ENCODE measurements at places on chromosomes 4 and X. TPM values are rescaled to one million over a fixed set of nuclear protein-coding genes. Genes with fewer than 3 reads are reported as not detected.

- no peak for DNase-seq
Measured at GRCh38 chr4:43089730-43090129, 197.2 kb downstream of the GRXCR1 start.

DNA sequence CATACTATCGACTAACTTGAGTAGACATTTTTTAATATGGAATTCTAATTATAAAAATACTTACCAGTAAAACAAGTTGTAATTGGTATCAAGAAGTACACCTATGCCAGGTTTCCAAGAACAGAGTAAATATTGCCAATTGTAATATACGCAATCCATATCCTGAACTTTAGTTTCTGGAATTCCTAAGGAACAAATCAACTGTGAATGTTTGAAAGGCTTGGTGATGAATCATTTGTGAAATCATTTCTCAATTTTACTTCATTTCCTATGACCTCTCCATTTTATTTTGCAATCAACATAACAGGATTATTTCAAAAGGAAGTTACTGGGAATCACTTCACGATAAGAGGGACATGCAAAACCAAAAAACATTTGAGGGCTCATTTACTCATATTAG, 3.7 kb downstream of the IL13RA2 start:
- no peak for DNase-seq

The S100G gene
- not detected for total RNA-seq

GRCh38 chrX:103453655-103454054, 65.6 kb downstream of the RAB40A start:
- DNase-seq = no peak

DNA sequence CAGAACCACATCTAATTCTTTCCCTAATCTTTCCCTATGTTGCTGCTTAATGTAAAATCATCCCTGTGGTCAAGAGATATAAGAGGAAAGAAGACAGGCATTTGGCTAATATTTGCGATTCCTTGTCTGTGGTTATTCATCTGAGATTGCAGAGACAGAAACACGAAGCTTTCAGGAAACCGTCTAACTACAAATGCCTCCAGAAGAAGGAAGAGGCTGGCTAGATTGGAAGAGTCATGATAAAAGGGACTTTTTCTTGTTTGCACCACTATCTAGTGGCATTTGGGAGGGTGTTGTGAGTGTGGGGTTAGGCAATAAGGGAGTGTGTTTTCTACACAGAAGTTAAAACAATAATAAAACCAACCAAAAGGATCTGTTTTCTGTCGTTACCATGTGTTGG, 43.9 kb downstream of the TMEM154 start:
- DNase-seq = no peak

The ZDHHC15 gene
- 1.1 TPM for total RNA-seq

The UGT2A3 gene
- 0.22 TPM for total RNA-seq

The PWWP3B gene
- total RNA-seq = 0.36 TPM

- DNase-seq = no peak
Measured at GRCh38 chr4:113289766-113290165, 240.3 kb downstream of the ANK2 start.

- DNase-seq = no peak
Measured at GRCh38 chr4:188396037-188396436, 256.8 kb downstream of the TRIML1 start.

The F8A3 gene
- not detected for total RNA-seq

- no peak for DNase-seq
Measured at GRCh38 chr4:74032064-74032463, 6.4 kb downstream of the CXCL3 start.

The CITED1 gene
- not detected for total RNA-seq

The DDIT4L gene
- total RNA-seq = 3.1 TPM

- no peak for DNase-seq
Measured at GRCh38 chr4:41510179-41510578, 27.8 kb upstream of the LIMCH1 start.

The GPC4 gene
- 14.2 TPM for total RNA-seq

The RPL9 gene
- 3,128 TPM for total RNA-seq

The SCRG1 gene
- not detected for total RNA-seq

The PRR32 gene
- not detected for total RNA-seq

DNA sequence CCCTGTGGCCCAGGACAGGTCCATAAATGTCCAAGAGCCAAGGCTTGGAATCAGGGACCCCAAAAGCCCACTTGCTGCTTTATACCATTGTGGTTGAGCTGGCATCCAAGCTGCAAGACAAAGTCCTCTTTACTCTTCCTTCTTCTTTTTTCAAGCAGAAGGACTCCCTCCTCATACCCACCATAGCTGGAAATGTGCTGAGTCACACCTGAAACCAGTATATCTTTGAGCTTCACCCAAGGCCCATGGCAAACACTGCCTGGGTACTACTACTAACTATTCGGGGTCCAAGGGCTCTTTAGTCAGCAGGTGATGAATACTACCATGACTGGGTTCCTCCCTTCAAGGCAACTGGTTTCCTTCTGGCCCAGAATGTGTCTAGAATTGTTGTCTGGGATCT, 37.3 kb upstream of the NMU start:
- no peak for DNase-seq

The ACOX3 gene
- total RNA-seq = 16.0 TPM

GRCh38 chrX:129701624-129702069, 37.1 kb upstream of the XPNPEP2 start:
- DNase-seq = no peak

The TBC1D8B gene
- 1.2 TPM for total RNA-seq

The IL13RA1 gene
- 34.0 TPM for total RNA-seq

- no peak for DNase-seq
Measured at GRCh38 chrX:103440621-103441020, 64.3 kb downstream of the BEX3 start.

The HERC3 gene
- 14.0 TPM for total RNA-seq

DNA sequence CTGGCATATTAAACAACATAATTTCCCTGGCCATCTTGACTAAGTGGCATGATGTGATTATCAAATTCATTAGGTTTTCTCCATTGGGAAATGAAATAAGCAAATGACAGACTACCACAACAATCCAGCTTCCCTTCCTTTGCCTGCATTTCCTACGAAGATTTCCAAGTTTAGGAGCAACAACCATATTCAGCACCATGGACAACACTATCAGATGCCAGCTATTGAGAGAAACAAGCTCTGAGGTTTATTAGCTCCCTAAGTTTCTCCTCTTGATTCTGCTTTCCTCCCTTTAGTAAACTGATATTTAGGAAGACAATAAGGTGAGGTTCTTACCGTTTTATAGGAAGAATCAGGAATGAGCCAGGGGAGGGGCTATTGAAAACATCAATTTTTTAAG, 36.2 kb downstream of the DCX start:
- DNase-seq = no peak

The MMRN1 gene
- not detected for total RNA-seq

The SHROOM4 gene
- 4.2 TPM for total RNA-seq

DNA sequence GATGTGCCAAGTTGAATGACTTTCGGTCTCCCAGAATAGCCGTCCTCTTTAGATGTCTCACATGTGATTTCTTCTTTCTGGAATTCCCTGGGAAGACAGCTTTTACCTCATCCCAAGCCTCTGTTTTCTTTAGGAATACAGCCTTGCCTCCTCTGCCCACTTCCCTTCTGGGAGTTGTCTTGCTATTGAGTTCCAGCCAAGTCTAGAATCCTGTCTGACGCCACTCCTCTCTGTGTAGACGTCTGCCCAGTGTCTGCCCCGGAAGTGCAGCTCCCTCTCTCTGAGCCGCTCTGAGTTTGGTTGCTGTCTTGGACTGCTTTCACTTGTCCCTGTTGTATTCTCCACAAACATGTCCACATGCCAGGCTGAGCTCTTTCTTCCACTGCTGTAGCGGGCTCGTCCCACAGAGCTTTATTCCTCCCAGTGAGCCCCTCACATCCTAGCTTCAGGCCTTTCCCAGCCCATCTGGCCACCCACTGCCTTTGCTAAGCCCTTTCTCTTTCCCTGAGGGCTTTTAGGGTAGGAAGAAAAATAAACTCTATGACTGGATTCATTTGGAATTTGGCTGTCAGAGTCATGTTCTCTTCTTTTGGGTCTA, 9.0 kb upstream of the IGFBP7 start:
- DNase-seq = no peak

DNA sequence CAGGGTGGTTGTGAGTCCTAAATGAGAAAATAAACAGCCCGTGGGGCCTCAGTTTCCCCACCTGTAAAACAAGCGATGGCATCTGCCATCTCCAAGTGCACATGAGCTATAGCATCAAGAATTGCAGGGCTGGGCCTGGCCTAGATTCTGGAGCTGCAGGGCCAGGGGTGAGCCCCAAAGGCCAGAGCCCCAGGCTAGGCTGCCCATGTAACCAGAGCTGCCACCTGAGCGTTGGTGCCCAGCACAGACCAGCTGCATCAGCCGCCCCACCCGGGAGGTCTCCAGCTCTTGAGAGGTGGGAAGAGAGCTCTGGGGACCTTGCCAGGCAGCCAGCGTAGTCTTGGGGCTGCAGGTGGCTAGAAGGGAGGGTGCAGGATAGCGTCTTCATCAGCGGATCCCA, 27.0 kb upstream of the GPR78 start:
- DNase-seq = no peak

- no peak for DNase-seq
Measured at GRCh38 chr4:68257719-68258118, 12.2 kb upstream of the TMPRSS11B start.

The RPA4 gene
- not detected for total RNA-seq

DNA sequence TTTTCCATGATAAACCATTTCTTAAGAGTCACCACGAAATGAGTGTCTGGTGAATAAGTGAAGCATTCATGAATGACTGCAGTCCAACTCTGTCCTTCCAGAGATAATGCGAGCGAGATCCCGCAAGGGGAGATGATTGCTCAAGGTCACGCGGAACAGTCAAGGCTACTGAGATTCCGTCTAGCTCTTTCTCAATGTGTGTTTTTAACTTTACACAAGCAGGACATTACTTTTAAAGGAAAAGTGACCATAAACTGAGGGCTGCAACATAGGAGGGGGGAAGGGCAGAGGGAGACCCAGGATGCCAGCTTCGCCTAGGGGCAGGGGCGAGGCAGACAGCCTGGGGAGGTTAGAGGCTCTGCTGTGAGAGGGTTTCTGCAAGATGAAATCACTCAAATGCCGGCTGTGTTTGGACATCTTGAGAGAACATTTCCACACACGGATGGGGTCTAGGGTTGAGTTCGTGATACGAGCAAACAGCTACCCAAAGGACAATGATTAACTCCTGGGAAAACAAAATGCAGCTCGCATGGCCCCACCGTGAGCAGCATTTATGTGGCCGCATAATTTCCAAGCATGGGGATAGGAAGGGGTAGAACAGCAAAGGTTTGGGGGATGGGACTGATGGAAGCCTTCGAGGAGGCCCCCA, 23.8 kb upstream of the CCNQ start:
- no peak for DNase-seq

DNA sequence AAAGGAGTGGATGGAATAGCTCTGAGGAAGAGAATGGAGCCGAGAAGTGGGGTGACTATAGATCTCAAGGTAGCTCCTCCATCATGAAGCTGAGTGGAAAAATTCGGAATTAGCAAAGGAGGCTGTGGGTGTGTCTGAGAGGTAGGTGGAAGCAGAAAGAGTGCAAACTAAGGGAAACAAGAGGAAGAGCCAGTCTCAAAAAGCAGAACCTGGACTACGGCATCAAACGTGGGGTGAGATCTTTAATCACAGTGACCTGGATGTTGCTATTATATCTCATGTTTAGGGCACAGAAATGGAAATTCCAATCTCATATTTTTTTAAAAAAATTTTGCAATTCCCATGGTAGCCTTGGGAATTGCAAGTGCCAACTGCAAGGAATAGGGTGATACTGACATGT, 162.5 kb upstream of the RASGEF1B start:
- DNase-seq = no peak

GRCh38 chrX:40809210-40809609, 73.9 kb upstream of the MED14 start:
- no peak for DNase-seq

DNA sequence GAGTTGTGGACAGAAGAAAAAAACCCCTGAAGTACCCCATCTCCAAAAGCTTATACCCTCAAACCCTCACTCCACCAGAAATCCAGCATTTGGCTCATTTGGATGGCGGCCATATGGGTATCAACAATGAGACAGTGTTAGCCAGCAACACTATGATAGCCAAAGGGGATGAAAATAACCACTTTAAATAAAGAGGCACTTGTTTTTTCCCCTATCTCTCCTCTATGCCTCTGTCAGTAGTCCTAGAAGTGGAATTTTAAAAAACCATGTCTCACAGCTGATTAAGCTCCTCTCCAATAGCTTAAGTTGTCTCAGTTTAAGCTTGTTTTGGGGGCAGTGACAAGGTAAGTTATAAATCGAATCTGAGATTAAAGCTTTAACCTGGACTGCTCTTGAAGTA, 124.0 kb downstream of the MOSPD2 start:
- DNase-seq = no peak

The CCNG2 gene
- total RNA-seq = 22.1 TPM

DNA sequence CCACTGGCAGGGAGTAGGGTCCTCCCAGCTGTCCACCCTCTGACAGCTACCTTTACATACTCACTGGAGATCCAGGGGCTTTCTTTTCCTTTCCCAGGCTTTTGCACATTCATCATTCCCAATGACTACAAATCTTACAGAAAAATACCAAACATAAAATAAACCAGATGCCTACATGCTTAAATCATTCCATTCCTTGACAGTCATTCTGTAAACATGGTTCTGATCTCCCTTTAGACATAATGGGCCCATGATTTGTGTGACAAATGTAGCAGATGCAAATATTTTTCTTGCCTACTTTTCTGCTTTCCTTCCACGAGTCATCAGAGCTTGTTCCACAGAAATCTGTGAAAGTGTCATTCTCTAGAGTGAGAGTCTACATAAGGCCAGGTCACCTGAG, 207.0 kb downstream of the IDS start:
- no peak for DNase-seq

DNA sequence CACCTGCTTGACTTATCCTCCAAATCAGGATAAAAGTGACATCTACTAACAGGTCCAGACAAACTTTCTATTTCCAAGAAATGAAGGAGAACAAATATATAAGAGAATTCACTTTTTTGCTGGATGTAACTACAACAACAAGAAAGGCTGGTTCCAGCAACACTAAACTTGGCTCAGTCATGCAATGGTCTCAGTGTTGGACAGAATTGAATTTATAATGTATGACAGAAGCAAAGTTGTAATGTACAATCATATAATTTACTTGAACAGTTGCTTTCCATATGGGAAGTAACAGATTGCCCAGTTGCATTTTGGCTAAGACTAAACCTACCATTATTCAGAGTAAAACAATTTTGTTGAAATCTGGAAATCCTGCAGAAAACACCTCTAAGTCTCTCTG, 183.3 kb upstream of the INTU start:
- DNase-seq = no peak
